ENCODE measurements at places on chromosomes 3 and 15.

DNA sequence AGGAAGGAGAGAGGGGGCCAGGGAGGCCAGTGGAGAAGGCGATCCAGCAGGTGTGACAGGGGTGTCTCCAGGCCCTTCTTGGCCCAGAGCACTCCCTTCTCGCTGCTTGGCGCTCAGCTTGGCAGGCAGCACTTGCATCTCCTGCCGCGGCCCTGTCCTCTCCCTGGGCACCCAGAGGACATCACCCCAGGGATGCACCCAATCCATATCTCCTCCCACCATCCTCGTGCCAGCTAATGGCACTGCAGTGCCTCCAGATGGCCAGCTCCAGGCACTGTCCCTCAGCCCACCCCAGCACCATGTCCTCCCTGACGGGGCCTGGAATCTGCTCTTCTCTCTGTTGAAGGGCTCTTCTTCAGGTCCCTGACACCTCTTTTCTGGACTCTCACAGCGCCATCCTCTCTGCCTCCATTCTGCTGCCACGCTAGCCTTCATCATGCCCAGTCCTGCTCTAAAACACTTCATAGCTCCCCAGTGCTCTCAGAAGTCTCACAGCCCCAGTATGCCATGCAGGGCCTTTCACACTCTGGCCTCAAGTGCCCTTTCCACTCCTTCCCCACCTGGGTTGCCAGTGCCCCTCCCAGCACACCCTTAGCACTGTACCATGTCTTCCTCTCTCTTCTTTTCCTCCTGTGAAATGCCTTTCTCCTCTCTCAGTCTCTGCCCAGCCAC is 106.8 kb upstream of the SLC6A11 start:
- DNase-seq: no peak

DNA sequence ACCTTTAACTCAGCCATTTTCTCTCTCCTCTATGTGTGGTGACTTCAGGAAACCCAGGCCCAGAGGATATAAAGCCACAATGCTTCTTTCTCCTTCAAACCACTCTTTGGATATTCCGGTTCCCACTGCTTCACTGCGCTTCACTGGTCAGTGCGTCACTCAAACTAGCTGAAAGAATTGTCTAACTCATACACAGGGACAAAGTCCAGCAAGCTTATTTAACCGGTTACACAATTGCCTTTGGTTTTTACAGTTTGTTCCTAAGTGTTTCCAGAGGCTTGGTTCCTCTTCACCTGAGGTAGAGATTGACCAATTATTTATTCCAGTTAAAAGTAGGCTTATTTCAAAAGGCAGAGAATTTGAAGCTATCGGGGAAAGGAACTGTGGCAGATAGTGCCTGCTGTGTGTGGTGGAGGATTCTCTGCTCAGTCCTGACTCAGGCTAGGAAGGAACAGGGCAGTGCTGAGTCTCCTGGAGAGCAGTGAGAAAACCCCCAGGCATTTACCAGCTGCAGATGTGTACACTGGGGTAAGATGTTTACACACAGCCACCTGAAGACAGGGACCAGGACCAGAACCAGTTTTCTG is at the start of gene HGD:
Gene HGD (minus strand): TSS at position 145 of the 587 bp plus-strand sequence. CDS start 128 bp downstream, at position 17.
- DNase-seq: no peak

DNA sequence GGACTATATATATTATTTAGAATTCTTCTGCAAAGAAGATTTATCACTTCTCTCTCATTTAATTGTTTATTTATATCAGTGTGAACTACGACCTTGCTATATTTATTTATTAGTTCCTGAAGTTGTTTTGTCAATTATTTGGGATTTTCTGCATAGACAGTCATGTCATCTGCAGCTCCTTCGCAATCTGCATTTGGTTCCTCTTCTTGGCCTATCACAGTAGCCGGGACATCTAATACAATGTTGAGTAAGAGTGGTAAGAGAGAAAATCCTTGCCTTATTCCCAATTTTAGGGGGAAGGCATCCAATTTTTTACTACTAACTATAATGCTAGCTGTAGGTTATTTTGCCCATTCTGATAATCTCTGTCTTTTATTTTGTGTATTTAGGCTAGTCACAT is 39.4 kb downstream of the FOXL2 start:
- DNase-seq: no peak

DNA sequence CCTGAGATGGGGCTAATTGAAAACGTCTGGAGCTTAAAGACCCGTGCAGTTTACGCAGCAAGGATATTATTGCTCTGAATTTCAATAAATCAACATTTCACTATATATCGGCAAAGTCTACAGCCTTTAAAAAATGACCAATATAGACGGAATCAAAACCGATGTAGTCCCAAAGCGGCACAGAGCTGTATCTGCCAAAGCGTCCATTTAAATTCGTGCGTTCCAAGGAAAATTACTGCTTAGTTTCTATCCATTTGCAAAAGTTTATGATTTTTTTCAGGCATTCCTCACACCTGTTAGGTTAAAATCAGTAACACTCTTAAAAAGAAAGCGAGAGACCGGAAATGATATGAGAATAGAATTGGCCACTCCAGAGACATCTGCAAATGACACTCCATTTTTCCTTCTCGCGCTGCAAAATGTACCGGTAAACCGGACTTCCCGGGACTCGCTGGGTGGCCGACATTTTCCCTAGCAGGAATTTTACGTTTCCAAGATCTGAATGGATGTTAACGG is 777 bp upstream of the EIF4A2 start:
- no peak for DNase-seq

DNA sequence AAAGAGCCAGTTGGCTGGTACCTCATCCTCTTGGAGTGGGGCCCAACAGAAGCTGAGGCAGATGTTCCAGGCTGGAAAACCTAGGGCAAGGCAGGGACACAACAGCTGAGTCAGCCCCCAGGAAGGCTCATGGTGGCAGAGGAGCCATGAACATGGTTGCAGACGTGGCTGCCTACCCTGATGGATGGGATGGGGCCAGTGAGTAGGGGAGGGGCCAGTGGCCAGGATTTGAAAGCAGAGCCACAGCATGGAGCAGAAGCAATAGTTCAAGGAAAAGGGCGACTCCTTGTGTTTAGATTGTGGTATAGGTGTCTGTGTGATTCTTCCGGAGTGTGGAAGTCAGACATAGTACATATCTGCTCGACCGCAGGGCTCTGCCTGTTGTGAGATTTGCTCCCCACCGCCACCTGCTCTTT is 24.2 kb downstream of the PXYLP1 start:
- DNase-seq: no peak

DNA sequence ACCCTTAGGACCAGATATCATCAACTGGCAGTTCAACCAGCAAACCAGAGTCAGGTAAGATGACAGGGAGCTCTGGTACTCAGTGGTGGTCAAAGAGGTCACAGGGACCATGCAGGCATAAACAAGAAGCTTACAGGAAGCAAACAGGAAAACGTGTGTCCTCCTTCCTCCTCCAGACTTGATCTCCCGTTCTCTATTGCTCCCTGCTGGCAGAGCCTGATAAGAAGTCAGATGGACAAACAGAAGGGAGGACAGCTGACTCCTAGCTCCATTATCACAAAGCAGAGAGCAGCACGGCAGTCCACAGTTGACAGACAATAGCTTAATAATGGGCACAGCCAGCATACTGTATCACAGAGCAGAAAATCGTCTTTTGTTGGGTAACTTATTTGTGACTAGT is 156.5 kb upstream of the SLC2A2 start:
- DNase-seq: no peak

DNA sequence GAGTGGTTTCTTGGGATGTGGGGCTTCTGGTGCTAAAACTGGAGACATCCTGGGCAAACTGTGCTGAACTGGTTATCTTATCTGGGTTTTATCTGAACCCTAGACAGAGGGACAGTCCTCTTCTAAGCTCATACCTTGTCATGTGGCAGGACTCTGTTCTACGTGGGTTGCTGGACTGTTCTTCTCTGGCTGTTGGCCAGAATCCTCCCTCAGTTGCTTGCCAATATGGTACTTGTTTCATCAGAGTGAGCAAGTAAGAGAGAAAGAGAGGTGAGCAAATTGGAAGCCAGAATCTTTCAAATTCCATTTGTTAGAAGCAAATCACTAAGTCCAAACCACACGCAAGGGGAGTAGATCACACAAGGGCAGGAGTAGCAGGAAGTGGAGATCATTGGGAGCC is 291.5 kb upstream of the TBL1XR1 start:
- no peak for DNase-seq

GRCh38 chr3:195194559-195195206 is 76.3 kb downstream of the XXYLT1 start:
- DNase-seq: no peak

DNA sequence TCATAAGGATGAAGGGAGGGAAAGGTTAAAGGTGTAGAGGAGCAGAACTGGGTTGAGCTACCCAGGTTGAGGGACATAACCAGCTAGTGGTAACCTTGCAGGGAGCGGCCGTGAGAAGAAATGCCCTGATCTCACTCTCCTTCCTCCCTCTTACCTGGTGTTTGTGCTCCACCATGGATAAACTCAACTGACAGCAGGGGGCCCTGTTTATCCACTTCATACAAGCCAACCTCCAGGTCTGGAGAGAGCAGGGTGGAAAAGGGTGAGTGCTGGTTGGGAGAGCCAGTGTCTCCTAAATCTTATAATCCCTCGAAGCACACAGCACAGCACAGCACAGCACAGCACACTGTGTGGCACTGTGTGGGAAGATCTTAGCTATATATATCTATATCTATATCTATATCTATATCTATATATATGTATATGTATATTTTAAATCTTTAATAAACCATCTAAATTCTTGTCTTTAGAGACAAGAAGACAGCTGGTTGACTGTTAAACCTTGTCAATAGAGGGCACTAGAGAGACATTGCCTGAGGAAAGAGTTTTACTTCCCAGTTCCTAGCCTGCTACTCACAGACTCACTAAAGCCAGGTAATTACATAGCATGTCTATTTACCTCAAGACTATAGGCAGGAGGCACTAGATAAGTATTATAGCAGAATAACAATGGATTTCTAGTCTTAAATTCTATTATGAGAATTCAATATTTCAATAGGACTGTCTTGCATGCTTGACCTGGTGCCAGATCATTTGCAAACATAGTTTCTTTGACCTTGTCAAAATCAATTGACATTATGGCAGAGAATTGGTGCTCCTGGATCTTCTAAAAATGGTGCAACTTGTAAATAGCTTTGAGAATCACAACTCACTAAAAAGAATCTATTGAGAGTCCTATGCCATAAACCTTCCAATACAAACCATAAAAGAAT is 21.7 kb upstream of the FMN1 start:
- no peak for DNase-seq

DNA sequence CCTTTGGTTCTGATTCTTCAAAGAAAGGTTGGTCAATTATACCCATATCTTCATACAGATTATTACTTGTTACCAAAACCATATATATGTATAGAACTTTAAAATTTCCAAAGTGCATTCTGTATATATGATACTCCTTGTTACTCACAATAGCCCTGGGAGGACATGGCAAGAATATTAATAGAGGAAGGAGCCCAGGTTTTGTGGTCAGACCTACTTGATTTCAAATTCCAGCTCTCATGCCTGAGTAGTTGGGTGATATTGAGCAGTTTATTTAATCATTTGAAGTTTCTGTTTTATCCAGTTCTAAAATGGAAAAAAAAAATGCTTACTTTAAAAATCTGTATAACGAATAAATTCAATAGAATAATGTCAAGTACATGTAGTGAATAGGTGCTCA is 2.5 kb downstream of the IL1RAP start:
- no peak for DNase-seq

DNA sequence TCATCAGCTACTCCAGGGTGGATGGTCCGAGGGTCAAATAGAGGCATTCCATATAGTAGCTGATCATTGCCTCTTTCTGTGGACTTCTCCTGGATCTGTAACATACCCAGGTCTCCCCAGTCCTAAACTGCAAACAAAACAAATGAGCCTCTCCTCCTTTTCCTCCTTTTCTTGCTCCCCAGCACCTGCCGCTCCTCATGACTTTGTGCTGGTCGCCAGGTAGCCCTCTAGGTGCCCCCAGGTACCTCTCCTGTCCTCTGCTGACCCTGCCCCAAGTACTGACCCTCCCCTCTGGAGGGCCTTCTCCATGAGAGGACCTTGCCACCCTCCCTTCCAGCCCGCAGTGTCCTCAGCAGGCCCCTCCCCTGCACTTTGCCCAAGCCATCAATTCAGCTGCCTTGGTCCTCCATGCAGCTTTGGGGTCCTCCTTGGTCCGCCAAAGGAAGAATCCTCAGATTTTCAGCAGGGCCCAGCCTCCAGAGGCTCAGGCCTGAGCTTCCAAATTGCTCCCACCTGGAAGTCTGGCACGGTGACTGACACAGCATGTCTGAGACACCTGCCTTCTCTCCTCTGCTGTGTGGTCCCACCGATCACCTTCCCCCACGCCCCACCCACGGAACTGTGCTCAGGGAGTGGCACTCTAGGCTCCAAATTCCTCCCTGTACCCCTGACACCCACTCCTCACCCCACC is 111.0 kb downstream of the LRRK1 start:
- DNase-seq: no peak

All from activated CD4-positive, alpha-beta T cell treated with anti-CD3 and anti-CD28 coated beads, Interleukin-2, amount 50 U/mL, for 48 hours (primary cell).